ENCODE measurements at places on chromosomes 16 and 17.

- no peak for DNase-seq
These were observed 119.8 kb downstream of the HIC1 start for GRCh38 chr17:2174468-2175293.

GRCh38 chr16:7090628-7091115 lies 242.0 kb upstream of the RBFOX1 start:
- no peak for DNase-seq

DNA sequence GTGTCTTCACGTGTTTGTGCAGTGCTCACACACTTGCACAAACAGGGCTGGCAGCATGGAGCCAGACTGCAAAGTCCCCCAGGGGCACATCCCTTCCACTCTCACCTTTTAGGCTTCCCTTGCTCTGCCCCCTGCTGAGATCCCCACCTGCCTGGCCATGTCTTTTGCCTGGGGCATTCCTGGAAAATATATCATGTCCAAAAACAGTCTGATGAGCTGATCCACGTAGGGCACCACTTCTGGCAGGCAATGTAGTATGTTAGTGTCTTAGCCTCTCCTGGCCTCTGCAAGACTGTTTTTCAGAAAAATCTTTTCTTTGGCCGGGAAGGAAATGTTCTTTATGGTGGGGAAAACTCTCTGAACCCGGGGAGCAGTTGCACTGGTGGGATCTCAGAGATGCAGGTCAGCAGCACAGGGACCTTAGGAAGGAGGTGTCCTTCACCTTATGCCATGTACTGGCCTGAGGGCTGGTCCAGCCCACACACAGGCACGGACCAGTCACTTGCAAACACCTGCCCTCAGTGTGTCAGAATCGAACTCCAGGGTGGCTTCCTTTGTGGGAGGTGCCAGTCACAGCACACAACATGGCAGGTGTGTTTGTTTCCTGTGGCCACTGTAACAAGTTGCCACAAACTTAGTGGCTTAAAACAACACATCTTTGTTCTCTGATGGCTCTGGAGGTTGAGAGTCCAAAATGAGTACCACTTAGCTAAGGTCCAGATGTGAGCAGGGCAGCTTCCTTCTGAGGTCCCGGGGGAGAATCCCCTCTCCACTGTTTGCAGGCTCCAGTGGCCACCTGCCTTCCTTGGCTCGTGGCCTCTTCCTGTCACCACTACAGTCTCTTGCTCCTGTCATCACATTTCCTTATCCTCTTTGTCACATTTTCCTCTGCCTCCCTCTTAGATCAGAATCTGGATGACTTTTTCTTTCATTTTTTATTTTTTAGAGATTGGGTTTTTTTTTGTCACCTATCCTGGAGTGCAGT lies 46.6 kb downstream of the MPRIP start:
- no peak for DNase-seq

DNA sequence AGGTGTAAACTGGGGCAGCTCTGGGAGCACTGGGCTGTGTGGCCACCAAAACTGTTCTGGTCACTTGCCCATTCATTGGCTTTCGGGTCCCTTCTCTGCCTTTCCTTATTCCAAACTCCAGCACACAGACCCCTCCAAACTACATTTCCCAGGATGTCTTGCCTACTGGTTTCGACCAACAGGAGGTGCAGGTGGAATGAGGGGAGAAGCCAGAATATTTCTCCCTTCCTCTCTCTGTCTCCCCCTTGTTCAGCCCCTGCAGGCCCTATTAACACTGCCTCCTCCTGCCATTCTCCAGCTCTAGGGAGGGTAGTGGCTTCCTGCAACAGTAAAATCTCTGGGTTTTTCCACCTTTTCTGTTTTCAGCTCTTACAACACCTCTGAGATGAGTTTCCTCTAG lies 13.2 kb upstream of the NAGPA start:
- no peak for DNase-seq

DNA sequence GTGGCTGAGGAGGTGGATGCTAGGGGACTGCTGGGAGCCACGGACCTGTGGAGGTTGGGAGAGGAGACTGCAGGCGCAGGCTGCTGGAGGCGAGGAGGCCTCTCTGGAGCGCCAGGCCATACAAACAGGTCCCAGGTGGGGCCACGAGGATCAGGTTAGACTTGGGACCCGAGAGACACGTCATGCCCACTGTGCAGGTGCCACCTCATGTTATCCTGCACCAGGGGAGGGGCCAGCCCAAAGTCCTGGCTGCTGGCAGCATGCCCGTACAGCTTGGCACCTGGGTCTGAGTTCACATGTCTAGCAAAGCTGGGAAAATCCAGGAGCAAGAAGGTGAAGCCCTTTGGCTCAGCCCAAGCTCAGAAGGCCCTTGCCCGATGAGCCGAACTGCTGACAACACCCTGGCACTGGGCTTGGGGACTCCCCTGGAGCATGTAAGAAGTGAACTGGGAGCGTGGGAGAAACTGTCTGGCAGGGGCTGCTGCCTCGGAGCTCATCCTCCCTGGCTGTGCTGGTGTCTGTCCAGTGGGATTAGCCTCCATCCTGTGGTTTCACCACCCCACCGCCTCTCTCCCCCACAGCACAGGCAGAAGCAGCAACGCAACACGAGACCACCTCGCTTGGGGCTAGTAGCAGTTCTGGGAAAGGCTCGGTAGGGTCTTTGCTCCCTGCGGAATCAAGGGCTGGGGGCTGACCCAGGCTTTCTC lies 5.3 kb downstream of the ARHGDIA start:
- no peak for DNase-seq

GRCh38 chr17:75271955-75272847 lies 1.2 kb upstream of the MIF4GD start:
- DNase-seq, result no peak

- no peak for DNase-seq
These were observed 51.8 kb upstream of the IL34 start for GRCh38 chr16:70594569-70594968.

DNA sequence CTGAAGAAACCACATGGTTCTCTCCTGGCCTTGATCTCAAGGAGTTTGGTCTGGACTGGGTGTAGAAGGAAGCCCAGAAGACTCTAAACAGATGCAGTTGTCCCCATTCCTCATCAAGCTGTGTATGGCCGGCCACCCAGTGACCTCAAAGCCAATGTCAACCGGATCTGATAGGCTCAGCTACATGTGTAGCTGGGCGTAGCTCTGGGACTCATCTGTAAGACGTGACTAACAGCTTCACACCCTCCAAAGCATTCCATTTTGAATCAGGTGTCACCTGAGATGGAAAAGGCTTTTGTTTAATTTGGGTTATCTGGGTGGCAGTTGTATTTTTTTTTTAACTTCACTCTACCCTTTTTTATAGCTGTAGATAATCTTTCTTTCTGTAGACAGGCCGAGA lies 130.4 kb downstream of the ABCC12 start:
- no peak for DNase-seq

GRCh38 chr16:25747160-25747758 lies 55.5 kb downstream of the HS3ST4 start:
- DNase-seq, result no peak

DNA sequence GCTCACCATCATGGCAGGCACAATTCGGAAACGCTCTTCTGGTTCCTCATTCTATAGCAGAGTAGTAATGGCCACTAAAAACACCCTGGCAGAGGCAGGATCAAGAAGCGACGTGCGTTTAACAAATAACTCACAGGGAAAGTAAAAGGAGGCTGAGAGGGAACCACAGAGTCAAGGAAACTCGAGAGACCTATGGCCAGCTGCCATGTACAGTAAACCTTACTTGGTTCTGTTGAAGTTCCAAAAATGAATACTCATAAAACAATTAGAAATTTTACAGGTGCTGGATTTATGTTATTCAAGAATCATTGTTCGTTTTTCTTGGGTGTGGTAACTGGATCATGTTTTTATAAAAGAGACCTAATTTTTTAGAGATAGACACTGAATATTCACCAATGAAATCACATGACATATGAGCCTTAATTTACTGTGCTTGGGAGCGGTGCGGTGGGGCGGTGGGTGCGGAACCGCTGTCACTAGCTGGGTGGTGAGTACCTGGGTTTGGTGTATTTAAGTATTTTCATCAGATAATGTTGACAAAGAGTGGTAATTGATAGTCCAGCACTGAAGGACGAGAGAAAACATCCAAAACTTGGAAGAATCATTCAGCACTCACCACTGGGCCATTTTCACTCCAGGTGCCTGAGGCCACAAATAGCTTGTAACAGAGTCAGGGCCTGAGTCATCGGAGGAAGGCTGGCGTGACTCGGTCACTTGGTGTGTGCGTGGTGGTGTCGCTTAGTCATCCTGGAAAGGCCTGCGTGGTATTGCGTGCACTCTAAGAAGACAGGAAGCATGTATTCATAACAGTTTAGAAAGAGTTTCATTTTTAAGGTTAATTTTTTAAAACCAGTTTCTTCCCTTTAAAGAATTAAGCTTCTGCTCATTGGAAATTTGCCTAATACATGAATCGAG lies 135.4 kb upstream of the CHMP6 start:
- DNase-seq, result peak; percentile 70

- DNase-seq, result no peak
These were observed 21.1 kb downstream of the IST1 start for GRCh38 chr16:71916397-71916920.

DNA sequence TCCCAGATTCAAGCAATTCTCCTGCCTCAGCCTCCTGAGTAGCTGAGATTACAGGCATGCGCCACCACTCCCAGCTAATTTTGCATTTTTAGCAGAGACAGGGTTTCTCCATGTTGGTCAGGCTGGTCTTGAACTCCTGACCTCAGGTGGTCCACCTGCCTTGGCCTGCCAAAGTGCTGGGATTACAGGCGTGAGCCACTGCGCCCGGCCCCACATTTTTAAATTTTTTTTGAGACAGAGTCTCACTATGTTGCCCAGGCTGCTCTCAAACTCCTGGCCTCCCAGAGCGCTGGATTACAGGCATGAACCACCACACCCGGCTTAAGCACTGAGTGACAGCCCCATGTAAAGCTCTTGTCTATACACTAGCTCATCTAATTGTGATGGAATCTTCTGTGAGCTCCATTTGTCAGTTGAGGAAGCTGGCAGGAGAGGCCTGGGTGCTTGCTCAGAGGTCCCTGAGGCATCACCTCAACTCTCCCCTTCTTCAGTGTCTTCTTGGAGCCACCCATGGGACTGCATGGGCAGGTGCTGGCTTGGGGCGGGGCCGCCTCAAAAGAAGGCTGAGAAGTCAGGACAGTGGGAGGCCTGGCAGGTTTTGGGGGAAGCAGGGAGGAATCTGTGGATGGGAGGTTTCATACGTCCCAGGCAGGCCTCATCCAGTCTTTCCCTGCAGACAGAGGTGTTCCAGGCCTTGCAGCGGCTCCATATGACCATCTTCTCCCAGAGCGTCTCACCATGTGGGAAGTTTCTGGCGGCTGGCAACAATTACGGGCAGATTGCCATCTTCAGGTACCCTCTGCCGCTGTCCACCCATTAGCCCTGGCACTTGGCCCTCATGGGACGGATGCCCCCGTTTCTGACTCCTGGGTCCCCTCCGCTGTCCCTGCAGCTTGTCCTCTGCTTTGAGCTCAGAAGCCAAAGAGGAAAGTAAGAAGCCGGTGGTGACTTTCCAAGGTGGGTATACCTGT lies 1.5 kb downstream of the THOC6 start:
- DNase-seq, result no peak

DNA sequence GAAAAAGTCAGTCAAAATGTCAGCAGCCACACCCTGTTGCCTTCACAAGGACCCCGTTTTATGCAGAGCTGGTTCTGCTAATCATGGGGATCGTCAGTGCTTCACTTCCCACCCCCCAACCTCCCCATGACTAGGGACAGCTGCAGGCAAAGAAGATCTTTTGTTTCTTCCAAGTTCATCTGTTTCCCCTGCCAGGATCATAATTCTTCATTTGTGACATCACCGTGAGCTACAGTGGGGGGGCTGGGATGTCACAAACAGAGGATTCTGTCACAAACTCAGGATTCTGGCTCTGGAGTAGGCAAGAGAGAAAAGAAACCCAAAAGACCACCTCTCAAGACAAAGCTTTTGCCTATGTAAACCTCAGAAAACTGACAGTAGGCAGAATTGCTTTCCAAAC lies 24.7 kb downstream of the DNAJC7 start:
- no peak for DNase-seq

GRCh38 chr17:34652021-34652555 lies 72.7 kb downstream of the TMEM132E start:
- no peak for DNase-seq

GRCh38 chr17:9725575-9725974 lies 65.8 kb downstream of the DHRS7C start:
- no peak for DNase-seq

DNA sequence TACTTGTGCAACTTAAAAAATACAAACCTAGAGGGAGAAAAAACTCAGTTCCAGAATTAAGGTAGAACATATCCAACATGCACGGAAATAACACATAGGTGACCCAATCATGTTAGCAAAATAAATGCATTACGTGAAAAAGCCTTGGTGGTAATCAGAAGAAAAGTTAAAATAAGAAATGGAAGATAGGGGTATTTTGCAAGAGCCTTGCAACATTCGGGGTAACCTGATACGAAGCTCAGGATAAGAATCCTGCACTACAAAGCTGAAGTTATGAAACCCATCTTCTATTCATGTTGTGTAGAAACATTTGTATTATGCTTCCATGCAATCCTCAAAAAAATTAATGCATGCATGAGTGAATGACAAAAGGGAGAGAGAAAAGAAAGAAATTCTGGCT lies 33.1 kb downstream of the CHCT1 start:
- no peak for DNase-seq

DNA sequence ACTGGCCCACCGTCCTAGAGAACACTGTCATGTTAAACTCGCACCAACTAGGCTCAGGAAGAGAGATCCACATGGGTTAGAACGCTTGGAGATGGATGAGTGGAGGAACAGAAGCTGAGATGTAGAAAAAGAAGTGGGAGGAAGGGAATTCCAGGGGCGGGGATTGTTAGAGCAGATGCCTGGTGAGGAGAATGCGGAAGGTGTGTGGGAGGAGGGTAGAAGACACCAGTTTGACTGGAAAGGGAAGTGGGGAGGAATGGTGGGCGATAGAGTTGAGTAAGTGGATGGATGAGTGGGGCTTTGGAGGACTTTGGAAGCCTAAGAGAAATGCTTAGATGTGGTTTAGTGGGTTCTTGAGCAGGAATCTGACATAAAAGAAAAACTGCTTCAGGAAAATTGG lies 37.4 kb downstream of the DHX38 start:
- DNase-seq, result no peak

DNA sequence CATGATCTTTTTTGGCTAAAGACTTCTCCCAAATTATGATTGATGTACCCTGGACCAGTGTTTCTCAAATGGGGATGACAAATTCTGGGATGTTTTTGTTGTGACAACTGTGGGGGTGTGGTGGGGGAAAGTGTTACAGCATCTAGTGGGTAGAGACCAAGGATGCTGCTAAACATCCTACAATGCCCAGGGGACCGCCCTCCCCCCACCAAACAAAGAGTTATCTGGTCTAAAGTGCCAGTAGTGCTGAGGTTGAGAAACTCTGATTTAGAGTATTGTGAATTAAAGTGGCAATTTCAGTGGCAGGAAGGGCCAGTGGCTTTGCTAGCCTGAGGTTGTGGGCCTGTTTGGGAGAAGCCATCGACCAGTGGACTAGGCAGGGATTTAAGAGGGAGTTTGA lies 33.3 kb downstream of the SLC47A2 start:
- DNase-seq, result no peak

- peak; percentile 34 for DNase-seq
These were observed 428 bp upstream of the ANTKMT start for GRCh38 chr16:720447-720989.

GRCh38 chr17:5499476-5500231 lies 13.3 kb downstream of the MIS12 start:
- DNase-seq, result no peak

- no peak for DNase-seq
These were observed 181.9 kb downstream of the PMP22 start for GRCh38 chr17:15083225-15083624.

Data from stimulated activated CD4-positive, alpha-beta T cell treated with anti-CD3 and anti-CD28 coated beads, Interleukin-1b, Interleukin-23, amount 100 ng/mL, for 4 hours (primary cell).